ENCODE measurements at places on chromosomes 6 and 20.

- DNase-seq: no peak
Observed at GRCh38 chr6:149129371-149130077, 188.0 kb upstream of the TAB2 start.

- no peak for DNase-seq
Observed at GRCh38 chr20:47127999-47128398, 228.5 kb downstream of the ZMYND8 start.

- no peak for DNase-seq
Observed at GRCh38 chr6:15520626-15521203, 142.1 kb downstream of the DTNBP1 start.

GRCh38 chr20:58625585-58625984 lies 25.5 kb upstream of the STX16 start:
- no peak for DNase-seq

DNA sequence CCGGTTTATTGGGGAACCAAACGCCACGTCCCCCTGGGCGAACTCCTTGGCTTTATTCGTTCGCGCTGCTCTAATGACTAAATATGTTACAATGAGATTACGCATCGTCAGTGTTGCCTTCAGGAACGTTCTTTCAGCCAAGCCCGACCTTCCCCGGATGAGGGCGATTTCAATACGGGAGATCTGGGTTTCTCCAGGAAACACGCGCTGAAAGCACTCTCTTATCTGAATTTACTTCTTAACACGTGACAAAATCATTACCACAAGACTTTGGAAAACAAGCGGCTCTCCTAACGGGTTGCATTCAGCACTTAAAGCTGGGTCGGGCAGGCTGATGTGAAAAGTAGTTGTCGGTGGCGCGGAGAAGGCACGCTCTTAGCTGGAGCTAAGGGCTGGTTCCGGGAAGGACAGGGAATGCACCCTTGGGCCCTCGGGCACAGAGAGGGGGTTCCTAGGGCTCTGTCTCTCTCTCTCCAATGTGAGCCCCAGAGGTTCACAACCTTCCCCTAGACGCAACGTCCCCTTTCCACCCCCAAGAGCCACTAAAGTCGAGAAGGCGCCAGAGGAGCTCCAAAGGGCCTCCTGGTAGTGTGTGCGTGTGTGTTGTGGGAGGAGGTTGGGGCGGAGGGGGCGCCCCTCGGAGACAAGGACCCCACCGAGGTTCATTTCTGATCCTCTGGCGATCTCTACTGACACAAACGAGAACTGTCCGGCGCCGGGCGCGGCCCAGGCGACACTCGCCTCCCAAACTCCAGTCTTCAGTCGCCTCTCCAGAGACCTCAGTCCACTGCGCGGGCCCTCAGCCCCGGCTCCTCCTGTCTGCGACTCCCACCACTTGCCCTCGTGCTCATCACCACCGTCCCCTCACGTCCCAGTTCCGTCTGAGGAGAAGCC lies 7.1 kb upstream of the NKX2-2 start:
- no peak for DNase-seq

- DNase-seq: no peak
Observed at GRCh38 chr6:151885234-151885633, 77.8 kb downstream of the ESR1 start.

DNA sequence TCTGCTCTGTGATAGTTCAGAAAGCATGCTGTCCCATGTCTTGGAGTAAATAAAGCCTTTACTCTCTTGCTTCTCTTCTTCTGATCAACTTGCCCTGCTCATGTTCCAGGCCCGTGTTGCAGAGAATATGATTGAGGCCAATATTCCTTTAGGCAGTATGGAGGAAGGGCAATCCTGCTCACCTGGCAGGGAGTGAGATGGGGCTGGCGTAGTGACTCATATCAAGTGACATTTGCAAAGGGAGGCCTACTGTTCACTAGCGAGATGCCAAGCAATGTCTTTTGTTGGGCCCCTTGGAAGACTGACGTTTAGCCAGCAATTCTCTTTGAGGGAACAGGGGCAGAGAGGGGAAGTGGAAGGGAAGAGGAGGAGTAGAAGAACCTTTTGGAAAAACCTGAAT lies 19.7 kb downstream of the ADTRP start:
- DNase-seq: no peak

GRCh38 chr6:16547587-16547986 lies 213.7 kb downstream of the ATXN1 start:
- no peak for DNase-seq

GRCh38 chr20:46377518-46377917 lies 28.9 kb downstream of the ELMO2 start:
- no peak for DNase-seq

- no peak for DNase-seq
Observed at GRCh38 chr6:43801495-43802181, 31.6 kb downstream of the VEGFA start.

DNA sequence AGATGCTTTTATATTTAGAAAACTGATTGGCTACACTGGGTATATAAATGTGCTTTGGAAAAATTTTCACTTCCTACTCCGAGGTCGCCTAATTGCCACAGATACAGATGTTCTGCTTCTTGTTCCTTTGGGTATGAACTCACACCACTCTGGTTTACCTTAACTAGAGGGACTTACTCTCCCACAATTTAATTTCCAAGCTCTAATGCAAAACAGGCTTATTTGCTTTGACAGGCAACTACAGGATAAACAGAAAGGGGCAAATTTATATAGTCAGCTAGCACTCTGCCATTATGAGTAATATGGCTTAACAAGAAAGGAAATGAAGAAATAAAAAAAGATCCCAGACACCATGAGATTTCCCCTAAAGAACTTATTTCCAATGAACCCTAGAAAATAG lies 156.9 kb upstream of the ZFP64 start:
- no peak for DNase-seq

DNA sequence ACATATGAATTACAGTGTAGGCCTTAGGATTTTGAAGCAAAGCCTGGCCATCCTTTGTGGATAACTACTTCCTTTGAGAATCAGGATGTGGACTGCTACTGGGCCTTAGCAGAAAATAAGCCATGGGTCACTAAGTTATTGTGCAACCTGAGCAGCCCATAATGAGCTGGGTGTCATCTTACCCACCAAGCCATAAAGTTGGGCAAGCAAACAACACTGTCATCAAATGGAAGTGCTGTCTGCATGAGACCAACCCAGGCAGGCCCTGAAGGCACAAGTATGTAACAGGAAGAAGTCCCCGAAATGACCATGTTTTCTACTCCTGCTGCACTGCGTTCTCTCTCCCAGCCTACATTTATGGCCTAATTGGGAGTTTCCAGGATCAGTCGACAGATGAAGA lies 205.6 kb upstream of the GGTLC1 start:
- DNase-seq: no peak

GRCh38 chr6:4973982-4974745 lies 29.7 kb downstream of the RPP40 start:
- no peak for DNase-seq

DNA sequence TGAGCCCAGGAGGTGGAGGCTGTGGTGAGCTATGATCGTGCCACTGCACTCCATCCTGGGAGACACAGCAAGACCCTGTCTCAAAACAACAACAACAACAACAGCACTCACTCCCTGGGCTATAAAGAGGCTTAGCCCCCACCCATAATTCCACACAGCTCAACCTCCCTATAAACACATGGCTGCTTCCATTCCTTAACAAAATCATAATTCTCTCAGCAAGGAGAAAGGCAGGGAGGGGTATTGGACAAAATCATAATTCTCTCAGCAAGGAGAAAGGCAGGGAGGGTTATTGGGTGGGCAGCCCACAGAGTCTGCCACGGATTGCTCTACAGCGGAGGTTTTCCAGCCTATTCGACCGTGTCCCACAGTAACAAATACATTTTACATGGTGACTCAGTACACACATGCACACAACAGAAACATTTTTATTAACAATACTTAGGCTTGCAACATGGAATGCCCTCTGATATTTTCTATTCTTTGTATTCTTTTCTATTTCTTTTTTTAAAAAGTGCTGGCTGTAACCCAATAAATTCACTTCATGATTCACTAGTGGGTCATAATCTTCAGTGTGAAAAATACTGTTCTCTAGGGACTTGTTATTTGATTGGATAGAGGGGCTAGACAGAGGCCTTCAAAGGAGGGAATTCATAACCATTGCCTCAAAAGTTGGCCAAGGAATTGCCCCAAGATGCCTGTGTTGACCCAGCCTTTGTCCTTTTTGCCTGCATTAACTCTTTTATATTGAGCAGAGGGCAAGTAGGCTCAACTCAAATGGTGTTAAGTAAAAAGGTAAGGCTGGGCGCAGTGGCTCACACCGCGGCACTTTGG lies 50.6 kb upstream of the ZMYND8 start:
- DNase-seq: no peak

DNA sequence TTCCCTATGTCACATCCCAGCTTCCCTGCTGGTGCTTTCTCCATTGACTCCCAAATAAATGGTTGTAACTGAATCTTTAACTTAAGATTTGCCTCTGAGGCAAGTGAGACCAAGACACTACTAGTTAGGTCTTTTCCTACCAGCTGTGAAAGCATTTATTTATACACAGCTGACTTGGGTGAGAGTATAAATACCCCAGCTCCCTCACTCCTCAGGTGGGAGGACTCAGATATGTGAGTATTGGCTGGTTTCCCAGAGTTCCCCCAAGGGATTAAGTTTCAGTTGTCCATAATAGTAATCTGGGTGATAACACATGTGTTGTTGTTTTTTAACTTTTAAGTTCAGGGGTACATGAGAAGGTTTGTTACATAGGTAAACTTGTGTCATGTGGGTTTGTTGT lies 49.8 kb downstream of the CFAP61 start:
- DNase-seq: no peak

GRCh38 chr20:62014488-62014775 lies 51.2 kb downstream of the TAF4 start:
- DNase-seq: no peak

GRCh38 chr6:69220375-69220774 lies 576.4 kb downstream of the LMBRD1 start:
- no peak for DNase-seq

- no peak for DNase-seq
Observed at GRCh38 chr20:11849270-11849915, 68.3 kb upstream of the BTBD3 start.

DNA sequence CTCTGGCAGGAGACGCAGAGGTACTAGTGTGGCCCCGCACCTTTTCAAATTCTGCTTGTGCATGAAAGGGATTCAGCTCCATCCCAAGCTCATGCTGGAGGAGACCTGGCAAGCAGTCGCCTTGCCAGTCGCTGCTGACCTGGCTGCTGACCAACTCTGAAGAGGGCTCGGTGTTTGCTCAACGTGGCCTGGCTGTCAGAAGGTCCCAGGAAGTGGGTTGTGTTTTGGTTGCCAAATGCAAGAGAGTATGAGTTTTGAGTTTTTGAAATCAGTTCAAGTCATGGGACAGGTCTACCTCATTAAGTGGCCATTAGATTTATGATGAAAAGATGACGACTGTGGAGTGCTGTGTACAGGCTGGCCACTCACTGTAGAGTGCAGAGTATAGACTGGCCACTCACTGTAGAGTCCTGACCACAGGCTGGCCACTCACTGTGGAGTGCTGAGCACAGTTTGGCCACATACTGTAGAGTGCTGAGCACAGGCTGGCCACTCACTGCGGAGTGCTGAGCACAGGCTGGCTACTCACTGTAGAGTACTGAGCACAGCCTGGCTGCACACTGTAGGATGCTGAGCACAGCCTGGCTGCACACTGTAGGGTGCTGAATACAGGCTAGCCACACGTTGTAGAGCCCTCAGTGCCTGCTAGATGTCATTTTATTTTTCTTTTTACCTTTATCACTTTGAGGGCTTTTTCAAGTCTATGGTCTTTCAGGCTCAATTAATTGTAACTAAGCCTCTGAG lies 193.9 kb downstream of the ZNF217 start:
- DNase-seq: no peak

DNA sequence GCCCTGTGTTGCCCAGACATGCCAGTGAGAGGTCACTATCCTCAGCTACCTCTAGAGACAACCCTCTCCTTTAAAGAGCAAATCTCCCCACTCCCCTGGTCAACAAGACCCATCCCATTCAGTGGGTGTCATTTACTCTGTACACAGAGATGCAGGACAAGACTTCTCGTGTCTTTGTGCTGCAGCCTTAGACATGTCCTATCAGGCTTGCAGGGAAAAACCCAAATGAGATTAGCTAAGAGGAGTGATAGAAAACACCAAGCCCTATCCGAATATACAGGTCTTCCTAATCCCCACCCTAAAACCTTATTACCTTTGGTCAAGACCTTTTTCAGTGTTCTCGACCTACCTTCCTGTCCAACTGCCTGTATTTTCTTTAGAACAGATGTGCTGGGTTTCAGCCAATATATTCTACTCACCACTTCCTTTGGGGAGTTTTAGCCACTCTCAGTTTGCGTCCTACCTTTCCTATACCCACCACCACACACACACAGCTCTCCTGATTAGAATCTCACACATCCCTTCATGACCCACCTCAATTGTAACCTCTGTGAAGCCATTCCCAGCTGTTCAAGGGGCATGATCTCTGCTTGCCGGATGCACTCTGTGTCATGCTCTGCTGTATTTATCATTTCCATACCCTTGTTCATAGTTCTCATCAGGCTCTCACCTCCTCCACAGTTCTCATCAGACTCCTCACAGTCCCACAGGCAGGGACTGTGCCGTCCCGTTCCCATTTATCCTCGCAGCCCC lies 39.7 kb downstream of the TRAM2 start:
- DNase-seq: no peak

DNA sequence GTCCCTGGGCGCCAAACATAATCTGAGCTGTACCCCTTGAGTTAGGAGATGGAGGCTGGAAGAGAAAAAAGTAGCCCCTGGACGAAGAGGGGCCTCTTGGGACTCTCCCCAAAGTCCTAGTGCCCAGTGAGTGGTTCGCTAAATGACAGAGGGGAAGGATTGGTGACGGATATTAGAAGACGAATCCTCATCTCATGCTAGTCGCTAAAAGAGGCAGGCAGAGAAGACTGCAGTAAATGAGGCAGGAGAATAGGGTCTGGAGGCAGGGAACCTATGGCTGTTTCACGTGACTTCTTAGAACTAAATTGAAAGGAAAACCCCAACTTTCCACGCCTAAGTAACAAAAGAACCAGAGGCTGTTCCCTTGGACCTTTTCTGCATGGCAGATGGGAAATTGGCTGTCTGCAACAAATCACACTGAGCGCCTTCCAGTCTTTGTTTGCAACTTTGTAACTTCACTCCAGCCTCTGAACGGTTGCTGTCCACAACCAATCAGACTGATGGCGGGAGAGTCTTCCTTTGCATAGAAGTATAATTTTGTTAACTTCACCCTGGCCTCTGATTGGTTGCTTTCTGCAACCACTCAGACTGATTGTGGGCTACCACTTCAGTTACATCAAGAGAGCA lies 731 bp upstream of the RBL1 start:
- no peak for DNase-seq

- DNase-seq: no peak
Observed at GRCh38 chr6:164142322-164142721, 727.8 kb downstream of the QKI start.
